ENCODE measurements at places on chromosomes 13 and 19.

- ATAC-seq = no peak
Observed at GRCh38 chr19:31676271-31677004, 327.2 kb upstream of the TSHZ3 start.

DNA sequence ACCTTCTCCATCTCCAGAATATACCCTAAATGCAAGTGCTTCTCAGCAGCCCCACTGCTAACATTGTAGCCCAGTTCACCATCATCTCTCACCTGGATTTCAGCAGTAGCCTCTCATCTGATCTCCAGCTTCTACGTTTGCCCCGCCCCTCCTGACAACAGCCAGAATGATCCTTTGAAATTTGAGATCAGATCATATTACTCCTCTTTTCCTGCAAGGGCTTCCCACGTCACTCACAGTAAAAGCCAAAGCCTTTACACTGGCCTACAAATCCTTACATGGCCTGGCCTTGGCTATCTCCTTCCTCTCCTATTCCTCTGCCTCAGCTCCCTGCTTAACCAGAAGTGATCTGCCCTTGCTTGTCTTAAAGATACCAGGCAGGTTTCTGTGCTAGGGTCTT lies 94.3 kb upstream of the NBEA start:
- no peak for ATAC-seq

GRCh38 chr13:113091891-113092775 lies 13.5 kb upstream of the F7 start:
- ATAC-seq = no peak

DNA sequence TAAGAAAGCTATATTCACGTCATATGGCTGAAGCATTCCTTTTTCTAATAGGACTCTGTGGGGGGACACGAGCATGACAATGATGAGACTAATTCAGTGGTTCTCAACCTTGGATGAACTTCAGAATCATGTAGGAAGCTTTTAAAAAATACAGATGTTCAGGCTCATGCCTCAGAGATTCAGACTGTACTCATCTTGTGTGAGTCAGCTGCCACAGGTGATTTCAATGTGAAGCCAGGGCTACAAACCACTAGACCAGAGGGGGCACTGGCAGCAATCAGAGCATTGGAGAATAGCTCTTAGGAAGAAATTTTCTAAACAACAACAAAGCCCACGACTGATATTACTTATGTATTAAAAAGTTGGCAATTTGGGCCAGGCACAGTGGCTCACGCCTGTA lies 91.7 kb downstream of the SERP2 start:
- ATAC-seq = no peak

- ATAC-seq = no peak
Observed at GRCh38 chr13:30905932-30906383, at the start of gene MEDAG. TSS of gene MEDAG (plus strand) at chr13:30906271. CDS start at chr13:30906516, 245 bp downstream.

- ATAC-seq = peak; percentile 93
Observed at GRCh38 chr13:52194184-52194868, 34.9 kb upstream of the NEK3 start.

DNA sequence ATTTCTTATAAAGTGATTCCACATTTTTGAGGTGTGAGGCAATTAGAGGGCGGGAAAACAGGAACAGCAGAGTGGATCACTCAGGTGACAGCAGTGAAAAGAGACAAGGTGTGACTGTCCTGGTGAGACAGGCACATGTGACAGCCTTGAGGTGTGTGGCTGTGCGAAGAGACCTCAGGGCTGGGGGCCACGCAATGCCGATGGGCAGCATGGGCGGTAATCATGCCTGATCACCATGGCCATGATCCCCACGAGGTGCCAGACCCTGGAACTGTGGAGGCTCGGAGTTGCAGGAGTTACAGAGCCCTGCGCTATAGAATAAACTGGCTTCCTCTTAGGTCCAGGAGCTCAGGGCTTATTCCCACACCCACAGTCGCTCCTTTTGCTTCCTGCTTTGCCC lies 2.0 kb downstream of the SPACA6 start:
- ATAC-seq = no peak

DNA sequence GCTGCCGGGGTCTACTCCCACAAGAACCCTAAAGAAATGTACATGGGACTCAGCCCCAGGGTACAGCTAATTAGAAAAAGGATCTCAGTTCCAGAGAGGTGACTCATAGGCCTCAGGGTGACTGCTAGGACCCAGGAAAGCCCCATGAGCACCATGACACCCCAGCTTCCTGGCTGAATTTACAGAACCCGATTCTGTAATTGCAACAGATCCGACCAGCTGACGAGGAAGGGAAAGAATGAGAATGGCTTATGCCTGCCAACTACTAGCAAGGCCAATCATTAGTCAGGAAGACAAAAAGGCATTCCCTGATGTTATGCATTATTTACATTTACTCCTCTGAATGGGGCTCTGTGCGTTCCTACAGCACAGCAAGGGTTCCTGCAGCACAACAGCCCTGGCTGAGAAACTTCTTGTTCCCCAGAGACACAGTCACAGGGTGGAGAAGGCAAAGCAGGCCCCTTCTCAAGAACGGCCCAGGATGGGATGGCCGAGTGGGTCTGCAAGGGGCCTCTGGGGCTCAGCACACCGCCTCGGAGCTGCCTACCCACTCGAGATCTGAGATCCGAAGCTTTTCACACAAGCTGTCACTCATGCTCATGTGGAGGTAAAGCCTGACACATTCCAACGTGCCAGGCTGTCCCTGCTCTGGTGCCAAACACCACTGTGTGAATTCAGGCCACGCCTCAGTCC lies 27.2 kb downstream of the PBX4 start:
- peak; percentile 94 for ATAC-seq

GRCh38 chr13:45807520-45808099 lies 43.9 kb downstream of the SIAH3 start:
- ATAC-seq = peak; percentile 49

DNA sequence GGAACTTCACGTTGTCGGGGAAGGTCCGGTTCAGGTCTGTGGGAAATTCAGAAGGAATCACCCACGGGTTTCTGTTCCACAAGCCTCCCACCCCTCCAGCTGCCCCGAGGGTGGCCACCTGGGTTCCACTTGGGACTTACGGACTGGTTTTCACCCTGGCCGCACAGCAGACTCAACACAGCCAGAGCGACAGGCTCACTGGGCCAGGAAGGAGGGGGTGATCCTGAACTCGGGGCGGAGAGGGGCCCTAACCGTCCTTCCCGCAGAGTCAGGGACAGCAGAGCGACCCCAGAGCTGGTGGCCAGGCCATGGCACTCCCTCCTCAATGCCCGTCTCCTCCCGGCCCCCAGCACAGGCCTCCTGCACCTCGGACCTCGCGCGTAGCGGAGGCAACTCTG lies 13.0 kb downstream of the GRTP1 start:
- peak; percentile 13 for ATAC-seq

All from stimulated activated memory B cell treated with anti-CD40 and anti-IgM and Interleukin-4, amounts not matched to agents 10 μg/mL and 1 μg/mL and 100 μg/mL, for 72 hours (primary cell).